Natural killer cell treated with Interleukin-12 subunit alpha and Interleukin-12 subunit beta and Interleukin-15 and Interleukin-18, amount 100 ng/mL, for 72 hours (primary cell): ENCODE measurements at places on chromosomes 6 and 20.

GRCh38 chr6:66376001-66376400 lies 669.0 kb upstream of the EYS start:
- no peak for DNase-seq

GRCh38 chr6:52297433-52297832 lies 12.9 kb upstream of the MCM3 start:
- no peak for DNase-seq

- DNase-seq, result no peak
Observed at GRCh38 chr20:58965270-58966064, 15.6 kb upstream of the NELFCD start.

GRCh38 chr6:82603871-82604270 lies 240.3 kb downstream of the TPBG start:
- no peak for DNase-seq

DNA sequence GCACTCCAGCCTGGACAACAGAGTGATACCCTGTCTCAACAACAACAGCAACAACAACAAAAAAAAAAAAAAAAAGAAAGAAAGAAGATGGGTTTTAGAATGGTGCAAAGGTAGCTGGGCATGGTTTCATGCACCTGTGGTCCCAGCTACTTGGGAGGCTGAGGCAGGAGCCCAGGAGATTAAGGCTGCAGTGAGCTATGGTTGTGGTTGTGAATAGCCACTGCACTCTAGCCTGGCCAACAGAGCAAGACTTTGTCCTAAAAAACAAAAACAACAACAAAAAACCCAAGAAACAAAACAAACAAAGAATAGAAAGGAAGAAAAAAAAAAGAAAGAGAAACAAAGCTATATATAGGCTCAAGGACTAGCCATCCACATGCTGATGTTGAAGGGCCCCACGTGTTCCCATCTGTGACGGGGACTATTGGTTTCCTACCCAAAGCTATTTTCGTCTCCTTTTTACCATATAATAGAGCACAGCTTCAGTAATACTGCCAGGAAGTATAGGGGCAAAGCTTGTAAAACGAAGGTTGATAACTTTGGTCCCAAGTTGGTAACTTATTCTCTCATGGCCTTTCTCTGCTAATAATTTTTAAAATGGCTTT lies 7.9 kb upstream of the EEF1E1 start:
- DNase-seq, result no peak

GRCh38 chr20:21967481-21967880 lies 262.0 kb downstream of the PAX1 start:
- no peak for DNase-seq

DNA sequence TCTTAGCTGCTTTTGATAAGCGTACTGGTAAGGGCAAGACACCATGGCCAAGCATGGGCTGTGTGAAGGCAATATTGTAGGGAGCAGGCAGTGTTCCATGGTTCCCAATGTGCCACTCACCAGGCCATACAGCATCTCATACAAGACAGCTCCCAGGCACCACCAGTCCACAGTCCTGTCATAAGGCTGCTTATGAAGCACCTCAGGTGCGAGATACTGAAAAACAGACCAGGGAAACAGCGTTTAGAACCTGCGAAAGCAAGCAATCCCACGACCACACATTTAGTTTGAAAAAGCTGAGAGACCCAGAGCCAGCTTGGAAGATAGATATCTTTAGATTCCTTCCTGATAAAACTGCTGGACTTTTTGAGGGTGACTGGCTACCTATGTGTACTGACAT lies 119.1 kb upstream of the SLC2A12 start:
- no peak for DNase-seq

GRCh38 chr6:78062993-78063392 lies 410.2 kb downstream of the MEI4 start:
- no peak for DNase-seq

GRCh38 chr20:58797371-58798338 lies 53.0 kb downstream of the GNAS-AS1 start:
- no peak for DNase-seq

DNA sequence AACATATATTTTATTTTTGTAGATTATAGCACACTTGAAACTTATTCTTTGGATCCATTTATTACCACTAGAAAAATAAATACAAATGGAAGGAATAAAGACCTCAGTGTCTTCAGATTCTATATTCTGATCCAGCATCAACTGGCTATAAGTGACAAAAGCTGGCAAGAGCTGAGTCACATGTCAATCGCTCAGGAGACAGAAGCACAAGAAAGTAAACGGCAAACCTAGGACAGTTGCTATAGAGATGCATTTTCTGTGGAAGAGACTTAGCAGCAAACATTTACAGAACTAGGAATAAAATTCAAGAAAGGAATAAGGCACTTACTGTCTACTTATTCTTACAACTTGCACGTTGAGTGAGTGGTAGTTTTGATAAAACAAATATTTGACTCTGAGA lies 230.4 kb downstream of the CLVS2 start:
- no peak for DNase-seq

- no peak for DNase-seq
Observed at GRCh38 chr6:106300944-106301343, 24.6 kb downstream of the ATG5 start.

DNA sequence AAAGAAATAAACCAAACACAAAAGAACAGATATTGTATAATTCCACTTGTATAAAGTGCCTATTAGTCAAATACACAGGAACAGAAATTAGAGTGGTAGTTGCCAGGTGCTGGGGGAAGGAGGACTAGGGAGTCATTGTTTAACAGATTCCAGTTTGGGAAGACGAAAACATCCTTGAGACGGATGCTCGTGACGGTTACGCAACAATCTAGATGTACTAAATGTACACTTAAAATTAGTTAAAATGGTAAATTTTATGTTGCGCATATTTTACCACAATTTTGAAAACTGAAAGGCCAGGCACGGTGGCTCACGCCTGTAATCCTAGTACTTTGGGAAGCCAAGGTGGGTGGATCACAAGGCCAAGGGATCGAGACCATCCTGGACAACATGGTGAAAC lies 111.0 kb downstream of the PKHD1 start:
- no peak for DNase-seq

DNA sequence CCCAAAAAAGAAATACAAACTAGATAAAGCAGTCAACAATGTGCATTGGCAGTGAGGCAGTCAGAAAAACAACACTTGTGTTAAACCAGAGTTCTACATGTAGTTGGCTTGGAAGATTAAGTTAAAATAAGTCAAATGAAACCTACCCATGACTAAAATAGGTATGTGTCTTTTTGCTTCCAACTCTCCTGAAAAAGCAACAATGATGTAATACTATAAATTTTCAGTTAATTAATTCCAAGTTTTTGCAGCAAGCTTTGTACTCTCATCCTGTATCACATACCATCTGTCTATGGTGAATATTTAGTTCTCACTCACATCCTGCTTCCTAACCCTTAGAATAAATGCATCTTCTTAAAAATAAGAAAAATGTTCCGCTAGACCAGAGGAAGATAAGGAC lies 261.5 kb downstream of the KIF16B start:
- no peak for DNase-seq

DNA sequence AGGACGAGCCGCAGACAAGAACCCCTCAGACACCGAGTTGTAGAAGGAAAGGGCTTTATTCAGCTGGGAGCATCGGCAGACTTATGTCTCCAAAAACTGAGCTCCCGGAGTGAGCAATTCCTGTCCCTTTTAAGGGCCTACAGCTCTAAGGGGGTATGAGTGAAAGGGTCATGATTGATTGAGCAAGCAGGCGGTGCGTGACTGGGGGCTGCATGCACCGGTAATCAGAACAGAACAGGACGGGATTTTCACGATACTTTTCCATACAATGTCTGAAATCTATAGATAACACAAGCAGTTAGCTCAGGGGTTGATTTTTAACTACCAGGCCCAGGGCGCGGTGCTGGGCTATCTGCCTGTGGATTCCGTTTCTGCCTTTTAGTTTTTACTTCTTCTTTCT lies 226.4 kb upstream of the PLCB4 start:
- DNase-seq, result no peak

DNA sequence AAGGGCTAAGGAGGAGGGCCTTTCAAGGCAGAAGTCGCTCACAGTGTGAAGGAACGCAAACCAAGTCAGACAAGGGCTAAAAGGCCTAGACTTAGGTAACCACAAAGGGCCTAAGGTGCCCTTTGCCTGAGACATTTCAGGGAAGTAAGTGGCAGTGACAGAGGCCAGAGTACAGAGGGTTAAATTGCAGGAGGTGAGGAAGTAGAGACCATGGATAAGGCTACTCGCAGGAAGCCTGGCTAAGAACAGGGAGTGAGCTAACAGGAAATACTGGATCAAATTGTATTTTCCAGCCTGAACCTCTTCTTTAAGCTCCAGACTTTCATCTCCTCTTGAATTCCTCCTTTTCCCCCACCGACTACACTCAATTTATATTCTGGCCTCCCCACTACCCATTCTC lies 16.6 kb downstream of the ZHX3 start:
- no peak for DNase-seq

DNA sequence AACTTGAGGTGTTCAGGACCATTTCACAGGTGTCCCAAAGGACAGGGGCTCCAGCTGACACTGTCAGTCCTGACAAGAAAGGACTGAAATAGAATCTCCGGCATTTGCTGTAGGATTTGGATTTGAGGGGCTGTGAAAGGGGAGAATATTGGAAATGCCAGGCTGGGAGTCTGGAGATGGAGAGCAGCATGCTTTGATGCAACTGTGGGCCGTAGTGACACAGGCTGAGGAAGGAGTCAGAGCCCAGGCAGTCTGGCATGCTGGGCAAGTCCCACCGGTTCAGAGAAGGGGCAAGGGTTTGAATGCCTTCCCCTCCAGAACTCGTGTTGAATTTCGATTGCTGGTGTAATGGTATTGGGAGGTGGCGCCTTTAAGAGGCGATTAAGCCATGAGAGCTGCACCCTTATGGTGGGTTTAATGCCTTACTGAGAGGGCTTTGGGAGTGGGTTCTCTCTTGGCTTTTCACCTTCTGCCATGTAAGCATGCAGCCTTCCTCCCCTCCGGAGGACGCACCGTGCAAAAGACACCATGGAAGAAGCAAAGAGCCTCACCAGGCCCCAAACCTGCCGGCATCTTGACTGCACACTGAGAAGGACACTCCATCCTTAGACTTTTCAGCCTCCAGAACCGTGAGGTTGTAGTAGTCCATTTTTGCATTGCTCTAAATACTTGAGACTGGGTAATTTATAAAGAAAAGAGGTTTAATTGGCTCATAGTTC lies 9.4 kb upstream of the PYGB start:
- no peak for DNase-seq

- DNase-seq, result no peak
Observed at GRCh38 chr6:136180704-136181511, 69.2 kb downstream of the MTFR2 start.
